ENCODE measurements at places on chromosomes 3 and 15. TPM values are rescaled to one million over a fixed set of nuclear protein-coding genes. Genes with fewer than 3 reads are reported as not detected.

CHRFAM7A gene
- total RNA-seq = not detected

FBXL22 gene
- total RNA-seq = not detected

DUOXA2 gene
- not detected for total RNA-seq

SPSB4 gene
- not detected for total RNA-seq

SNTN gene
- total RNA-seq = not detected

KCNAB1 gene
- not detected for total RNA-seq

FOXL2NB gene
- total RNA-seq = not detected

LTK gene
- not detected for total RNA-seq

CGNL1 gene
- total RNA-seq = 12.0 TPM

ZNF774 gene
- total RNA-seq = 0.32 TPM

GOLGA8M gene
- not detected for total RNA-seq

HTR3E gene
- not detected for total RNA-seq

ZBED2 gene
- total RNA-seq = not detected

SEMA3B gene
- 3.4 TPM for total RNA-seq

IMPDH2 gene
- total RNA-seq = 213 TPM

PLA2G4D gene
- not detected for total RNA-seq

SCAMP5 gene
- 2.1 TPM for total RNA-seq

ITPKA gene
- total RNA-seq = 0.49 TPM

ADGRG7 gene
- total RNA-seq = not detected

TMEM44 gene
- 42.8 TPM for total RNA-seq

NECTIN3 gene
- 132 TPM for total RNA-seq

CCRL2 gene
- 3.6 TPM for total RNA-seq

LYZL4 gene
- total RNA-seq = not detected

ANKRD34C gene
- total RNA-seq = not detected

HRG gene
- not detected for total RNA-seq

TTLL13 gene
- total RNA-seq = not detected

SCAANT1 gene
- not detected for total RNA-seq

CORO2B gene
- total RNA-seq = 15.9 TPM

FAM174B gene
- total RNA-seq = 1.6 TPM

COLQ gene
- total RNA-seq = 1.3 TPM

MCCC1 gene
- 9.9 TPM for total RNA-seq

SIAH2 gene
- total RNA-seq = 29.0 TPM

GOLGA8K gene
- total RNA-seq = not detected

FYTTD1 gene
- total RNA-seq = 51.6 TPM

SSUH2 gene
- not detected for total RNA-seq

CLDN1 gene
- total RNA-seq = 0.32 TPM

CD86 gene
- not detected for total RNA-seq

RLBP1 gene
- total RNA-seq = not detected

PPARG gene
- total RNA-seq = 19.1 TPM

UROC1 gene
- total RNA-seq = not detected

TMEM212 gene
- not detected for total RNA-seq

CCR8 gene
- not detected for total RNA-seq

COL8A1 gene
- total RNA-seq = 414 TPM

NMNAT3 gene
- not detected for total RNA-seq

GOLGA6B gene
- not detected for total RNA-seq

ZCWPW2 gene
- total RNA-seq = 0.65 TPM

TMCO5A gene
- not detected for total RNA-seq

ASB14 gene
- not detected for total RNA-seq

IQCF5 gene
- total RNA-seq = not detected

NTRK3 gene
- total RNA-seq = 2.3 TPM

SLC9C1 gene
- total RNA-seq = 0.16 TPM

MYLK gene
- 1.9 TPM for total RNA-seq

PRSS50 gene
- not detected for total RNA-seq

CACNA1D gene
- total RNA-seq = not detected

TMEM45A gene
- 277 TPM for total RNA-seq

MYEF2 gene
- 8.3 TPM for total RNA-seq
